Mesangial cell (primary cell): ENCODE measurements at places on chromosomes 11 and 22. TPM values are rescaled to one million over a fixed set of nuclear protein-coding genes. Genes with fewer than 3 reads are reported as not detected.

The SAA4 gene
- total RNA-seq: 0.33 TPM in 1 of 2 replicates, not detected in the other

The SLC36A4 gene
- total RNA-seq: 5.5 and 9.0 TPM in 2 replicates

The TSKU gene
- 42.9 and 52.6 TPM in 2 replicates for total RNA-seq

The ISX gene
- not detected in 2 replicates for total RNA-seq

The MOGAT2 gene
- not detected in 2 replicates for total RNA-seq

The GSTT2B gene
- 0.98 and 28.6 TPM in 2 replicates for total RNA-seq

The LTO1 gene
- total RNA-seq: 11.4 and 13.7 TPM in 2 replicates

The PNPLA3 gene
- 5.7 and 6.4 TPM in 2 replicates for total RNA-seq

The OR51B2 gene
- not detected in 2 replicates for total RNA-seq

The DRD4 gene
- total RNA-seq: not detected in 2 replicates

The EFCAB6 gene
- 0.25 and 0.65 TPM in 2 replicates for total RNA-seq

The VWCE gene
- total RNA-seq: 0.49 and 2.2 TPM in 2 replicates

The MMP11 gene
- 12.5 and 117 TPM in 2 replicates for total RNA-seq

The RIC3 gene
- total RNA-seq: 0.38 TPM in 1 of 2 replicates, not detected in the other

The MS4A1 gene
- not detected in 2 replicates for total RNA-seq

The MRGPRX3 gene
- total RNA-seq: not detected in 2 replicates

The SEC14L6 gene
- 4.7 and 8.1 TPM in 2 replicates for total RNA-seq

The SLC22A6 gene
- total RNA-seq: not detected in 2 replicates

The KIRREL3 gene
- 2.2 and 7.2 TPM in 2 replicates for total RNA-seq

The TEF gene
- 2.8 and 9.9 TPM in 2 replicates for total RNA-seq

The PDE3B gene
- 1.6 and 3.3 TPM in 2 replicates for total RNA-seq

The SYT8 gene
- total RNA-seq: 2.0 TPM in 1 of 2 replicates, not detected in the other

The PHETA2 gene
- total RNA-seq: 12.5 and 14.3 TPM in 2 replicates

The SAA2 gene
- 0.81 TPM in 1 of 2 replicates, not detected in the other for total RNA-seq

The TUB gene
- total RNA-seq: 3.7 and 4.3 TPM in 2 replicates

The GLYAT gene
- not detected in 2 replicates for total RNA-seq

The FOLR1 gene
- 0.49 and 17.1 TPM in 2 replicates for total RNA-seq

The RASD2 gene
- total RNA-seq: under 0.01 and 0.13 TPM in 2 replicates

The RTN4R gene
- total RNA-seq: 13.0 and 21.7 TPM in 2 replicates

The HDAC10 gene
- total RNA-seq: 18.4 and 40.1 TPM in 2 replicates

The KCNK7 gene
- 0.25 TPM in 1 of 2 replicates, not detected in the other for total RNA-seq

The SGSM1 gene
- under 0.01 TPM in 1 of 2 replicates, not detected in the other for total RNA-seq

The SESN3 gene
- 2.9 and 10.0 TPM in 2 replicates for total RNA-seq

The THRSP gene
- total RNA-seq: not detected in 2 replicates

The F2 gene
- total RNA-seq: 0.13 TPM in 1 of 2 replicates, not detected in the other

The CFAP300 gene
- 2.0 and 2.5 TPM in 2 replicates for total RNA-seq

The PYGM gene
- total RNA-seq: 0.16 and 2.3 TPM in 2 replicates
